Omental fat pad (tissue), 4 donors: ENCODE measurements at places on chromosomes 2 and 18. TPM values are rescaled to one million over a fixed set of nuclear protein-coding genes. Genes with fewer than 3 reads are reported as not detected.

CDC42EP3 gene
- total RNA-seq, result 12.1 TPM

TRIM43 gene
- not detected for total RNA-seq

ACTG2 gene
- total RNA-seq, result 7.3 TPM

CLEC4F gene
- 0.56 TPM for total RNA-seq

SP3 gene
- total RNA-seq, result 90.2 TPM

APLF gene
- total RNA-seq, result 12.3 TPM

CLHC1 gene
- total RNA-seq, result 6.3 TPM

CEBPZOS gene
- total RNA-seq, result 19.6 TPM

C2orf66 gene
- total RNA-seq, result 0.38 TPM

MYL1 gene
- total RNA-seq, result not detected

CDCA7 gene
- total RNA-seq, result 1.2 TPM

REEP1 gene
- total RNA-seq, result 2.5 TPM

MYOM1 gene
- 8.5 TPM for total RNA-seq

FAM237A gene
- total RNA-seq, result not detected

PFN4 gene
- total RNA-seq, result 0.84 TPM

DES gene
- 39.4 TPM for total RNA-seq

SOWAHC gene
- total RNA-seq, result 14.9 TPM

DSG1 gene
- total RNA-seq, result 0.63 TPM

B4GALT6 gene
- total RNA-seq, result 3.9 TPM

SATB2 gene
- 2.0 TPM for total RNA-seq

SNORC gene
- 0.25 TPM for total RNA-seq

PDCD1 gene
- 0.37 TPM for total RNA-seq

SF3B1 gene
- 324 TPM for total RNA-seq

KCNE4 gene
- total RNA-seq, result 1.9 TPM

ALPI gene
- total RNA-seq, result not detected

TDRD15 gene
- not detected for total RNA-seq

GREB1L gene
- total RNA-seq, result 22.5 TPM
